NCI-H1694 treated with DMSO at 0.1 percent for 48 hours (cell line): ENCODE measurements at places on chromosomes 2 and 18.

- DNase-seq, result no peak
Measured at GRCh38 chr18:24051031-24051947, 36.7 kb downstream of the TTC39C start.

- no peak for DNase-seq
Measured at GRCh38 chr2:129481306-129482219, 497.9 kb upstream of the RAB6C start.

GRCh38 chr2:174344716-174345461 is 10.1 kb downstream of the SP9 start:
- DNase-seq, result peak; percentile 81

DNA sequence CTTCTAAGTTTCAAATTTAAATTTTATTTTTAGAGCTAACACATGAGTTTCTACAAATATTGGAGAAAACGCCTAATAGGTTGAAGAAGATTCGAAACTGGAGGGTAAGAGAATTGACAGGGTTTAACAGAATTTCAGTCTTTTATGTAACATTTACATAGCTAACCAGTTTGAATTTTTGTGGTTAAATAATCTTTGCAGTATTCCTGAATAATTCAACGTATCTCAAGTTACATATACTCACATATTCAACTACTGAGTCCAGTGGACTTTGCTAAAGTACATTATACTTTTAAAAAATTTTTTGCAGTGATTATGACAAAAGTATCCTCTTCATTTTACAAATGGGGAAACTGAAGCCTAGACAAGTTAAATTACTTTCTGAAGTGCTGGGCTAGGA is 34.0 kb downstream of the CCNT2 start:
- DNase-seq, result no peak

DNA sequence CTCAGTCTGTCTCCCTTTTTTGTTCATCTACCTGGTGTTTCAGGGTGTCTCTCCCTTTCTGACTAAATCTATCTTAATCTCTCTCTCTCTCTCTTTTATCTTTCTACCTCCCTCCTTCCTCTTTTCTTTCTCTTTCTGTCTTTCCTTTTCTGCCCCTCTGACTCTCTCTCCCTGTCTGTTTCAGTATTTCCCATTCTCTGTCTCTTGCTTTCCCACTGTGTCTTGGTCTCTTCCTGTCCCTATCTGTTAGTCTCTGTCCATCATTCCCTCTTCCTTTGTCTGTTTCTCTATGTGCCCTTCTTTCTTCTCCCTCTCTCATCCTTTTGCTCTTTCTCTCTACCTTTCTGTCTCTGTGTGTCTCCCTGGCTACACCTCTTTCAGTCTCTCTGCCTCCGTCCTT is 56.7 kb downstream of the R3HDM1 start:
- no peak for DNase-seq

DNA sequence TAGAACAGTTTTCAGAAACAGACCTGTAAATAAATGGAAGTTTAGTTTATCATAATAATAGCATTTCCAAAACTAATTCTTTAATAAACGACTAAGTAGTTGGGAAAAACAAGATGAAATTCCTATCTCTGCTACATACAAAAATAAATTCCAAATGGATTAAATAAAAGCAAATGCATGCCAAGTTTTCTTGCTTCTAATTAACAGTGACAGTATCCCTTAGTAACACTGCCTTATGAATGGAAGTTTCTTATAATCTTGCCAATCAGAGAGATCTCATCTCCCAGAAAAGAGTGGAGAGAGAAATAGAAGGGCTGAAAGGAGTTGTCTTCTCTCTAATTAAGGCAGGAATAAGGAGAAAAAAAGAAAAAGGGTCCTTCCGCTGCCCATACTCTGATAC is 133.9 kb downstream of the GFPT1 start:
- no peak for DNase-seq

DNA sequence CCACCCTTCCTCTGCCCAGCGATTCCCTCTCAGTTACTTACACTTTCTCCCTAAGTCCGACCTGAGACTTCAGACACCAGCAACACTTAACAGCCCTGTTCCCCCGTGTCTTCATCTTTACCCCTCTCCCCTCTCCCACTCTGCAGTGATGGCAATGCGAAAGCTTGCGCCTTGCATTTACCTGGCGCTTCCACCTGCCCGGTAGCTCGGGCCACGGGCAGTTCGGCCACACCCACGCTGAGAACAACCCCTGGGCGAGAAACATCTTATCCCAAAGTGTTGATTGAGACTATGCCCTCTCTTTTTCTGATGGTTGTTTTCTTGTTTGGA is 558 bp downstream of the DNAJC10 start:
- DNase-seq, result no peak

GRCh38 chr2:195486520-195486919 is 170.5 kb upstream of the SLC39A10 start:
- no peak for DNase-seq

- DNase-seq, result no peak
Measured at GRCh38 chr18:23351521-23351920, 101.6 kb upstream of the RIOK3 start.
